ENCODE measurements at places on chromosomes 11 and 22. TPM values are rescaled to one million over a fixed set of nuclear protein-coding genes. Genes with fewer than 3 reads are reported as not detected.

The MAML2 gene
- 8.0 TPM for total RNA-seq

The DNAJB7 gene
- total RNA-seq = not detected

GRCh38 chr22:46742576-46743221, 4.6 kb upstream of the CERK start:
- DNase-seq = no peak

GRCh38 chr11:69823641-69824265, 4.5 kb upstream of the FGF3 start:
- no peak for DNase-seq

DNA sequence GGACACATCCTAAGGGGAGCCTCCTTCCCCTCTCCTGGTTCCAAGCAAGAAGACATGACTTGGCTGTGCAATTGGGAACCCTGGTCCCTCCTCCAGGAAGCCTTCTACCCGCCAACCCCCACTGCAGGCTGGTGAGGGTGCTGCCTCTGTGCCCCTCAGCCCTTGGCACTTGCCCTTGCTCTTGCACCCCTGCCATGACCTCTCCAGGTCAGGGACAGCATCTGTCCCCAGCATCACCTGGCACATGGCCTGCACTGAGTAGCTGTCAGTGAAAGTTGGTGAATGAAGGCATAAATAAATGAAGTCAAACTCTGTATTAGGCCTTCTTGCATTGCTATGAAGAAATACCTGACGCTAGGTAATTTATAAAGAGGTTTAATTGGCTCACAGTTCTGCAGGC, 1.9 kb upstream of the GTSE1 start:
- DNase-seq = no peak

The SMTN gene
- total RNA-seq = 17.5 TPM

The OR5B21 gene
- not detected for total RNA-seq

DNA sequence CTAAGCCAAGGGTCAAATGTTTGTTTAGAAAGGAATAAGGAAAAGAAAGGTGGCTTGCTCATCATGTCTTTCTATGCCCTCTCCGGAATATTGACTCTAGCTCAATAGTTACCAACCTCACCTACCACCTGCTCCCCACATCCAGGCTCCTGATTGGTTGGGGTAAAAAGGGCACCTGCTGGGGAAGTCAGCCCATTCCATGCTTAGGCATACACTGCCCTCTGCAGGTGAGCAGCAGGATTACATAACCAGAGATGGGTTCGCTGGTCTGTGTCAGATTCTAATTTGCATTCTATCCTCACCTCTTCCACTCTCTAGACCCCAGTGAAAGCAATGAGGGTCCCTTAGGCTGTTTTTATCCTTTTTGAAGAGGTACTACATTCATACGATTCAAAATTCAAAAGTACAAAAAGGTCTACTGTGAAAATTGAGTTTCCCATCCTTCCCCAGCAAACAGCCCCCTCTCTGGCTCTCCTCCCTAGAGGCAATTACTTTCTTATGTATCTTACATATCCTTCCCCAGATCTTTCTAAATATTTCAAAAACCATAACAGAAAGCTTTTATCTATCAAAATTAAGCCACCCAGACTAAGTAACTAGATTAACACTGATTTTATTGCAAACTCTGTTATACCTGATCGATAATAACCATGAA, 98.0 kb upstream of the ASPHD2 start:
- DNase-seq = peak; percentile 93

The MS4A14 gene
- total RNA-seq = not detected

DNA sequence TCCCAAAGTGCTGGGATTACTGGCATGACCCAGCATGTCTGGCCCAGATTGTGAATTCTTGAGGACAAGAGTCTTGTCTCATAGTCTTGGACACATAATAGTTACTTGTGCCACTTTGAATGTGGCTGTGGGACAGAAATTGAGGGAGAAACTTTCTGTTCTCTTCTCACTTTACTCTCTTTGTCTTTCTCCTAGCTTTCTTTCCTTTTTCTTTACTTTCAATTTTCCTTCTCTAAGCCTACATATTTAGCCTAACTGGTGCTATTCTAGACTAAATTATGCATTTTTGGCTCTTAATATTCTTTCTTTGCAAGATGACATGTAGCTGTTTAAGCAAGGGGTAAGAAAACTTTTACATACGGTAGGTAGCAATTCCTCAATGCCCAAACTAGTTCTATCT, 33.2 kb downstream of the HORMAD2 start:
- no peak for DNase-seq

GRCh38 chr11:41622707-41623359, 163.4 kb upstream of the LRRC4C start:
- no peak for DNase-seq

The BDNF gene
- 0.08 TPM for total RNA-seq

Data from endodermal cell (in vitro differentiated cells).